Stimulated activated CD4-positive, alpha-beta T cell treated with anti-CD3 and anti-CD28 coated beads, TNF-alpha, amount 100 ng/mL, for 24 hours (primary cell): ENCODE measurements at places on chromosomes 12 and 14.

DNA sequence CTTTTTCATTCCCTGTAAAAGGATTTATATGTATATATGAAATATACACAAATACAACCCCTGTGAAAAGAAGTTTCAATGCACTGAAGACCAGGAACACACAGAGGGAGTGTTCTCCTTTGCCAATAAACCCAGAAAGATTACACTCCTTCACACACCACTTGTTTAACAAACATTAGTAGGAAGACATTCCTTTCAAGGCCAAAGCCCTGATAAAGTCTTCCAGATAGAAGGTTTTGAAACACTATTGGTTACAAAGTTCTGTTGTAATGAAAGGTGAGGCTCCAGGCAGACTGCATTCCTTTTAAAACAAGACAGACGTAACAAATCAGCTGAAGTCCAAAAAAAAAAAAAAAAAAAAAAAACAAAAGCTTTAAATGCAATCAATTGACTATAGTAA is 81.0 kb downstream of the PTPN21 start:
- DNase-seq = no peak

DNA sequence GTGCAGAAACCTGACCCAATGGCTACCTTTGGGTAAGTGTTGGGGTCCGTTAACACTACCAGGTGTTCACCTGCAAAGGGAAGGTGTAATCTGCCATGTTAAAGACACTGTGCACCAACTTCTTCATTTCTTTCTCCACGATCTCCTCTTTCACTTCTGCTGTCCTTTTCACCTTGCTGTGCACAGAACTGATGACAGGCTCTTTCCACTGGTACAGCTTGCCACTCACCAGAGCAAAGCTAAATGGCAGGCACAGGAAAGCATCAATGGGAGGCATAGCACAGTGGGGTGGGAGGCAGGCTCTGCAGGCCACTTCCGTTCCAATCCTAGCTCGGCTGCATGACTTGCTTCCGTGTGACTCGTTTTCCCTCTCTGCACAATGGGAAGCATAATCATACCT is 2.6 kb upstream of the C12orf76 start:
- no peak for DNase-seq

DNA sequence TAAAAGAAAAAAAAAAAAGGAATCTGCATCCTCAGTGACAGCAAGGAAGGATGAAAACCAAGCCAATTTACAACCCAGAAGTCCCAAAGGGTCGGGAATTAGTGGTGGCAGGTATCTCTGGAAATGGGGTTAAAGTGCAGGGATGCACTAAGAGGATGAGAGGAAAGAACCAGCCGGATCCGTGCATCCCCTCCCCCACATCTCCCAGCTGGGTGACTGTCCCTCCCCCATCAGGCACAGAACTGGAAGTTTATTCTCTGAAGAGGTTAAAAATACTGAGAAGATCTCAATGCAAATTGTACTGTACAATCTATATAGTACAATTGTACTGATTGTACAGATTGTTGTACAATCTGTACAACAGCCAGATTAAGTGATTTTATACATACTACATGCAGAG is 15.4 kb downstream of the CLMN start:
- no peak for DNase-seq

- no peak for DNase-seq
These were observed 21.2 kb upstream of the DLGAP5 start for GRCh38 chr14:55212634-55213033.

- peak; percentile 11 for DNase-seq
These were observed 75.7 kb downstream of the TSPAN9 start for GRCh38 chr12:3152892-3153291.

DNA sequence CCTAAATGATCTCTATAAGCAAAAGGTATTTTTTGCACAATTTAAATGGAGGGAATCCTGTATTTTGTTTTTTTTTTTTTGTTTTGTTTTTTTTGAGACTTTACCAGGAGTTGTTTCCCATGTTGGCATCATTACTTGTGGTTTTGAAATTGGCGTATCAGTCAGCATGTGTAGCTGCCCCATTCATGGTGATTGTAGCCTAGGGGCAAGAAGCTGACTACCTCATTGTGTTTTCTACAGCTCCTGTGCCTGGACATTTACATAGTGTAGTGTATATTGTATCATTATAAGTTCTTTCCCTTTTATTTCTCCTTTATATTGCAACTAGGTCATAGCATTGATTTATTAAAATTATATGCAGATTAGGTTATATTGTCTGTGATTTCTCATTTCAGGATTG is 24.5 kb downstream of the SAMD4A start:
- no peak for DNase-seq

- no peak for DNase-seq
These were observed 15.7 kb downstream of the FAR2 start for GRCh38 chr12:29164477-29165393.

GRCh38 chr14:34966413-34966812 is 16.4 kb upstream of the SRP54 start:
- no peak for DNase-seq

- no peak for DNase-seq
These were observed 40.6 kb downstream of the PPP1R13B start for GRCh38 chr14:103806805-103807204.

DNA sequence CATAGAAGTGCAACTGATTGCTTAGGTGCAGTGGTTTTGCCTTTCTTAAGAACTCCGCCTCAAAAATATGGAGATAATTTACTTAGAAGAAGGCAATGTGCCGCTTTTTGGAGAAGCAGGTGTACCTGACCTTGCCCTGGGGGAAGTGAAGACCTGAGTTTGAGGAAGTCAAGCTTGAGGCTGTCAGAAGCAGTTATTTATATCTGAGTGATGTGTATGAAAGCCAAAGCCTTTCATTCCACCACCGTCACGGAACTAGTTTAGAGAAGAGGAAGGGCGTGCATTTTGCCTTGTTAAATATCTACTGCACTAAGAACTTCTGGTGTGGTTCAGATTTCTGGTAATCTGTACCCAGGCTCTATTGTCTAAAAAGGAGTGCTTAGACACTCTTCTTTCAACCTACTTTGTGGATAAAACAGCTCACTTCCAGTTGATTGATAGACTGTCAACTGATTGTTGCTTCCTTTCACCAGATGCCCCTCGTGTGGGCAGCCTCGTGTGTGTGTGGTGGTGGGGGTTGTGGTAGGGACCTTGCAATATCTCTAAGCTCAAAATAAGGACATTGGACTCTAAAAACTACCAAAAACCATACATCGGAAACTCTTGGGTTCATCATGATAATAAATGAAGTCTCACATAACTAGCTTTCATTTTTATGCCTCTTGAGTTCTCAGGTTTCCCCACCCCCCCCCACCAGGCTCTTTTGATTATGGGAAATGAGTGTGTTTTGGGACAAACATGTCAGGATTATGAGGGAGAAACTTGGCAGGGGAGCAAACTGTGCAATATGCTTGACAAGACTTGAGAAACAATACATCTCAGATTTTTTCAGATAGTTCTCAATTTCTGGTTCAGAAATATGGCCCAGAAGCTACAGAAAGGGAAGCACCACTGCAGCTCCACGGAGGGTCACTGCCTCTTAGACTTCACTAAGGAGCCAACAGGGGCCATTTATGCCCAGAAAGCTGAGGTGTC is 78.6 kb downstream of the ARF6 start:
- DNase-seq = no peak

- DNase-seq = no peak
These were observed 299.2 kb downstream of the RPS29 start for GRCh38 chr14:49287004-49287403.

GRCh38 chr14:54348923-54349620 is 47.7 kb upstream of the CDKN3 start:
- no peak for DNase-seq

- DNase-seq = no peak
These were observed 19.8 kb upstream of the BTBD6 start for GRCh38 chr14:105228562-105228961.

DNA sequence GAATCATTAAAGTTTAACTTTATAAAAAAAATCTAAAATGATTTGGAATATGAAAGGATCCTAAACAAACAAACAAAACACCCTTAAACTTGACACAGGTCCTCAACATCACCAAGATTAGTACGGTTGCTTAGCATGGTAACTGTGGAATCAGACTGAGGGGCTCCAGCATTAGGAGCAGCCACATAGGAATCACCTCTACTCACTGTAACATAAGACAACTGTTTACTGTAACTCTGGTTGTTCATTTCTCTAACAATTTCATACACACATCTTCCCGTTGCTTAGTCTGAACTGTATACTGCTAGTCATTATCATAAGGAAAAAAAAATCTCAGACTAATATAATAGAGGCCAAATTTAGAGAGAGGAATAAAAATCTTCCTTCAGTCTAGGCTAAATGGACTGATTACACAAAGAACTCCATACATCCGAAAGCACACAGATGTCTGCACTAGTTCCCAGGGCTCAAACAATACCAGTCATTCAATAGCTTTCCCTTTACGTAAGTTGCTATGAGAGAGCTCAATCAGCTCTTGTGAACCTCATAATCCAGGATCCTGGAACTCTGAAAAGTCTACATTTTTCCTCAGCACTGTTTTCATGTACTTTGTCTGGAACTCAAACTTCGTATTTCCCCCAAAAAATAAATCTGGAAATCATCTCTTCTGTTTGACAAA is 26.0 kb downstream of the LRP6 start:
- DNase-seq = no peak

- DNase-seq = peak; percentile 51
These were observed at the start of gene PFKM for GRCh38 chr12:48119078-48119833. Gene PFKM (plus strand): TSS chr12:48119364. CDS start chr12:48122775, 3,411 bp downstream.

DNA sequence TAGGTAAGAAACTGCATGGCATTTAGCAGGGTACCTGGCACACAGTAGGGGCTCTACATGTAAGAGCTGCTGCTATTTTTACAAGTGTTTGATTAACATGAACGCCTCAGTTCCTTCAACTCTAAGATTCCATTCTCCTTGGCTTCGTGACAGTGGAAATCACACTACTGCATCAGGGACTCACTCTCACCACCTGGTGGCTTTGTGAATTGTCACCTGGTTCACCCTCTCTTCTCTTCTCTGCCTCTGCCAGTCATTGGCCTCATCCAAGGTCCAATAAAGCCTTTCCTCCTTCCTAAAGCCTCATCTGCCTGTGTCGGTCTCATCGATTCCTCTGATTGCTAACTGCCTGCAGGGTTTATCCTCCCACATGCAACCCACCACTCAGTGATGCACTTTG is 476.4 kb downstream of the VRK1 start:
- no peak for DNase-seq

DNA sequence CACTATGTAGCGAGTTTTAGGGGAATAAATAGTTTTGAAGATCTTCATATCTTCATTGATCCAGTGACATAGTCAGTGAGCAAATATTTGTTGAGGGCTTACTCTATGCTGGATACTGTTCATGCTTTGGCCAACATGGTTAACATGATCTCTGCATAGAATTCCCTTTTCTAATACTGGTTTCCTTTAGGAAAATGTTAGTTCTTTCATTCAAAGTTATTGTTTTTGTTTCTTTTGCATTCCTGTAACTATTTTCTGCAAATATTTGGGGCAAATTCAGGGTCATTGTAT is 226.5 kb downstream of the C12orf50 start:
- no peak for DNase-seq

GRCh38 chr12:92908108-92908507 is 21.0 kb downstream of the EEA1 start:
- DNase-seq = no peak

DNA sequence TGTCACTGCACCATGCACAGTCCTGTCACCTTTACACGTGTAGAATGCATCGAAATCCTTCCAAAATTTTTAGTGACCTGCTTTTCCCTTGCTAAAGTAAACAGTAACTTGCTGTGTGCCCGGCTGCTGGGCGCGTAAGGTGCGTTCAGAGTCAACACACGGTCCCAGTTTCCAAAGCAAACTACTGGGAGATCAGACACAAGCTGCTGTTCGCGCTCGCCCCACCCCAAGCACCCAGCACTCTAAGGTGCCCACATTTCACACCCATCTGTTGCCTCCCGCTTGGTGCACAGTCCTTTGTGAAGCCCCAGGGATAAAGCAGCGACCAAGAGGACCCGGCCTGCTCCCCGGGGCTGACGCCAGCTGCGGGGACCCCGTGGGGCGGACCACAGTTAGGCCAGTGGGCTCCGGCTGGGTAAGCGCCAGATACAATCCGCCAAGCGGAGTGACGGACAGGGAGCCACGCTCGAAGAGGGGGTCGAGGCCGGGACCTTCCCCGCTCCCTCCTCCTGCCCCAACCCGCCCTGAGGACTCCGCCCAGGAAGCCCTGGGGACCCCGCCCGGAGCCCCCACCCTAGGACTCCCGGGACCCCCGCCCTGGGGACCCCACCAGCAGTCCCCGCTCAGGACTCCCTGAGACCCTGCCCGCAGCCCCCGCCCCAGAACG is 633 bp downstream of the STX2 start:
- peak; percentile 22 for DNase-seq

DNA sequence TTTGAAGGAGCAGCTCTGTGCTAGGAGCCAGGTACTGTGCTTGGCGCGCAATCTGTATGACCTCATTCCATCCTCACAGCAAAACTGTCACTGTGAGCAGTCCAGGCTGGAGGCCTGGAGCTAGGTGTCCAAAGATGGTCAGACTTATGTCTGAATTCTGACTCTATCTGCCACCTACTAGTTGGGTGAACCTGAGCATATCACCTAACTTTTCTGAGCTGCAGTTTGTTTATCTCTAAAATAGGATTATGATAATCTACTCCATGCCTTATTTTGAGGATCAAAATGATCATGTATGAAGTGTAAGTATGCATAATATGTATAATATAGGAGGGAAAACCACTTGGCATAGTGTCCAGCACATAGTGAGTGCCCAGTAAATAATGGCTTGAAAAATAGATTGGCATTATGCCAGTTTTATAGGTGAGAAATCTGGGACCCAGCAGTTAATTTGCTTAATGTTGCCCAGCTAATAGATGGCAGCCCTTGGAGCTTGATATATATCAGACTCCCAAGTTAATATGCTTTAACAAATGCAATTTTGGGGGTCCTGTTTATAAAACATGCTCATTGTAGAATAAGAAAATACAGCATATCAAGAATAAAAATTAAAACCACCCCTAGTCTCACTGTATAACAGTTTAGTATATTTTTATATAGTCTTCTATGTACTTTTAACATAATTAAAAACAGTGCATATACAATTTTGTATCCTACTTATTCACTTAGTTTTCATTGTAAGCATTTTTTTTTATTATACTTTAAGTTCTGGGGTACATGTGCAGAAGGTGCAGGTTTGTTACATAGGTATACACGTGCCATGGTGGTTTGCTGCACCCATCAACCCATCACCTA is 4.5 kb upstream of the JPH4 start:
- DNase-seq = no peak

- DNase-seq = no peak
These were observed 340.7 kb upstream of the DDHD1 start for GRCh38 chr14:53493860-53494259.

GRCh38 chr14:75260025-75260763 is 18.4 kb upstream of the FOS start:
- DNase-seq = no peak

- no peak for DNase-seq
These were observed 14.1 kb downstream of the CYP46A1 start for GRCh38 chr14:99698236-99698635.

GRCh38 chr12:93127582-93128331 is 198.7 kb upstream of the EEA1 start:
- no peak for DNase-seq
